CMK (cell line): ENCODE measurements at places on chromosomes 5 and 9.
A peak's percentile ranks its signal among the peaks of the same experiment; 100 is the strongest.

DNA sequence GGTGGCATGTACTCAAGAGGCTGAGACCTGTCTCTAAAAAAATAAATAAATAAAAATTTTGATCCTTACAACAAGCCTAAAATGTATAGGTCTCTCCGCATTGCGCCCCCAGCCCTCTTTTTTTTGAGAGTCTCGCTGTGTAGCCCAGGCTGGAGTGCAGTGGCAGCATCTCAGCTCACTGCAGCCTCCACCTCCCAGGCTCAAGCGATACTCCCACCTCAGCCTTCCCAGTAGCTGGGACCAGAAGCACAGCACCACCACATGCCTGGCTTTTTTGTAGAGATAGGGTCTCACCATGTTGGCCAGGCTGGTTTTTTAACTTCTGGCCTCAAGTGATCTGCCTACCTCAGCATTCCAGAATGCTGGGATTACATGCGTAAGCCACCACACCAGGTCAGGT, 2.2 kb upstream of the GARIN3 start:
- DNase-seq = no peak

GRCh38 chr9:109167716-109168115, 667 bp upstream of the FRRS1L start:
- no peak for DNase-seq

DNA sequence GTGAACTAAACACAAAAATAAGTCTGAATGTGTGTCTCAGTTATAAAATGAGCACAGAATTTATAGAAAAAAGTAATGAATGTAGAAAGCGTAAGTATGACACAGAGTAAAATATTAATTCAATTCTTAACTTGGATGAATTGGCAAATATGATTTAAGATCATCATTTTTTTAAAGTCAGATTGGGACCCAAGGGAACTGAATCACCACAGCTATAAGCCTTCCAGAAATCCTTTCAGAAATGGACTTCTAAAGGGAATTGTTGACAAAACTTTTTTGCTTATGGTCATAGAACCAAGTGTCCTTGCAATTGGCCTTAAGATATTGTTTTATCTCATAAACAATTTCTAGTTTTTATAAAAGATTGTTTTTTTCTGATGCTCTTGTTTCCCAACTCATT, 495.1 kb upstream of the DAB2 start:
- no peak for DNase-seq

- DNase-seq = peak; percentile 17
Measured at GRCh38 chr9:126611592-126612325, 2.0 kb upstream of the LMX1B start.

- no peak for DNase-seq
Measured at GRCh38 chr9:124122321-124122720, 110.8 kb downstream of the LHX2 start.

DNA sequence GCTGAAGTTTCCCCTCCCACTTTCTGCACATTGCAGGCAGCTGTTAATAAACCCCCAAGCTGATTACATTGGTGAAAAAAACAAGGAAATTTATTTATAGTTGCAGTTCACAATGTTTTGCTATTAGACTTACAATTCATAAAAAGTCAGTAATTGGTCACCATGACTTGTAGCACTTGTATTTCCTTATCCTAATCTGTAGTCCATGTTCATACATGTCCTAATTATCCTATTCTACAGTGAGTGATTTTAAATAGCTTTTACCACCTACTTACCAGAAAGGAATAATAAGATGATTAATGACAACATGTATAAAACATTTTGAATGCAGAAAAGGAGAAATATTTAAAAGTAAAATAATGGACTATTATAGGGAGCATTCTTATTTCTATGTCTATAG, 760.0 kb upstream of the RIOK2 start:
- no peak for DNase-seq

DNA sequence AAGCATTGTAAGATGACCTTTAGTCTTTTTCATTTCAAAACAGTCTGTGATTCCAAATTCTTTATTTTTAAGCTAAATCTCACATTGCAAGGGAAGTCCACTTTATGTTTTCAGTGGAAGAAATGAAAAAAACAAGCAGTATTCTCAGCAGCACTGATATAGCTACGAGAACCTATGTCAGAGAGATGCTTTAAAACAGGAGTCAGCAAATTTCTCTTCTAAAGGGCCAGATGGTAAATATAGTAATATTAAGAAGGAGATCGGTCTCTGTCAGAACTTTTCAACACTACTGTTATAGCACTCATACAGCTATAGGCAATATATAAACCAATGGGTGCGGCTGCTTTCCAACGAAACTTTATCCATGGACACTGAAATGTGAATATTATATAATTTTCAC, 18.7 kb downstream of the IL31RA start:
- no peak for DNase-seq

GRCh38 chr5:1666812-1667588, 132.6 kb downstream of the MRPL36 start:
- DNase-seq = no peak

- no peak for DNase-seq
Measured at GRCh38 chr5:55278778-55279177, 28.7 kb downstream of the DHX29 start.

GRCh38 chr5:123429221-123429954, 6.2 kb upstream of the CEP120 start:
- DNase-seq = no peak

DNA sequence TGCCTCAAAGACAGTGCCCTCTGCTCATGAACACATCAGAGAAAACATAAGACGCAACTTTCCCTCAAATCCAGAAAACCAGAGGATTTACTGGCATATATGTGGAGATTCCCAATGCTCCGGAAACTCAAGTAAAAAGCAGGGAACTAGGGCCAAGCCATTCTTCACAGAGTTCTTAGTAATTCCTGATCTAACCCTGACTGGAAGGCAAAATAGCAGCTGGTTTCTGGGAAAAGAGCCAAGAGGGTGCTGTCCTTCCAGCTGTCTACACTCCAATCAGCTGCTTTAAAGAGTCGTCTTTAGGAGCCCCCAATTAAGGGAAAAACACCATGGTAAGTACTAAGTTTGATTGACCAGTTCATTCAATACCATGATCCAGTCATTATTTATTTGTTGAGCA, 49.6 kb downstream of the GNA14 start:
- DNase-seq = no peak

DNA sequence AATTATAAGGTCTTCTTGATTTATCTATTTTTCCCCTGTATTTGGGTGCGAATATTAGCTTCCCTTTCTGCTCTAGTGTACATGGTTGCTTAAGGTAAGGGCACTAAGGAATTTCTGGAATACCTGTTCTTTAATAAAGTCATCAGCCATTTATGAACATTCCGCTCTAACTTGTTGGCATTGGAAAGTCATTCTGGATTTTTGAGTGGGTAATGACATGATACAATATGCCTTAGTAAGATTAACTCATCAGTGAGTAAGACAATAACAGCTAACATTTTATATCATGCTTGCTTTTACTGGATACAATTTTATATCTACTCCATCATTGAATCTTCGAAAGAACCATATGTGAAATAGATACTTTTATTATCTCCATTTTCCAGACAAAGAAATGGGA, 196.1 kb downstream of the ARRDC3 start:
- DNase-seq = no peak

DNA sequence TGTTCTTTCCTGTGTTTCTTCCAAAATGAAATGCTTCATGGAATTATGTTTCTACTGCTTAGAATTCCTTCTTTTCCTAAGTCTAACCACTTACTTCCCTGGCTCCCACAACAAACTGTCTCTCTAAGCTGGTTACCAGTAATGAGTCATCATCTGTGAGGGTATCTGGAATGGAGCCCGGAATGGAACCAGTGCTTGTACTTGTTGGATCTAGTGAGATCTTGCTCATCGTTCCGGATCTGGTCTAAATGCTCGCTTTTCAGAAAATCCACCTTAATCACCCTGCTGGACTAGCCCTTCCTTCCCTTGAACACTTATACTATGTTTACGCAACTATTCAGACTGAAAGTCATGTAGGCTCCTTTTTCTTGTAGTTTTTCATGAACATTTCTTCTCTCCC, 184.8 kb downstream of the PBX3 start:
- DNase-seq = no peak

GRCh38 chr5:169544264-169544950, 39.2 kb upstream of the SPDL1 start:
- no peak for DNase-seq

DNA sequence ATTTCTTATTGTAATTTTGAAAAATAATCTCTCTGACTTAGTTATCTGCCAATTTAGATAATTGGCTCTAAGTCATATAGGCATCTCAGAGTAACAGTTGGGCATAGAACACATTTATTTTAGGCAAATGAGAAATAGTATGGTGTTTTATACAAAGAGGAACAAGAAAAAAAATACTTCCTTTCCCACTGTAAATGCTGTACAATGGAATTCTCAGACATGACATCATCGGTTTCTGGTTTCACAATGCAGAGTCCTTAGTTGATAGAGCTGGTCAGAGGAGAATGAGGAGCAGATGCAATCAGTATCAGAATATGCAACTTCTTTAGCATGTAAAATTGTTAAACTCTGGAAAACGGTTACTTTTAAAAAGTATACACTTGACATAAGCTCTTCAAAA, 49.4 kb downstream of the PLK2 start:
- no peak for DNase-seq

DNA sequence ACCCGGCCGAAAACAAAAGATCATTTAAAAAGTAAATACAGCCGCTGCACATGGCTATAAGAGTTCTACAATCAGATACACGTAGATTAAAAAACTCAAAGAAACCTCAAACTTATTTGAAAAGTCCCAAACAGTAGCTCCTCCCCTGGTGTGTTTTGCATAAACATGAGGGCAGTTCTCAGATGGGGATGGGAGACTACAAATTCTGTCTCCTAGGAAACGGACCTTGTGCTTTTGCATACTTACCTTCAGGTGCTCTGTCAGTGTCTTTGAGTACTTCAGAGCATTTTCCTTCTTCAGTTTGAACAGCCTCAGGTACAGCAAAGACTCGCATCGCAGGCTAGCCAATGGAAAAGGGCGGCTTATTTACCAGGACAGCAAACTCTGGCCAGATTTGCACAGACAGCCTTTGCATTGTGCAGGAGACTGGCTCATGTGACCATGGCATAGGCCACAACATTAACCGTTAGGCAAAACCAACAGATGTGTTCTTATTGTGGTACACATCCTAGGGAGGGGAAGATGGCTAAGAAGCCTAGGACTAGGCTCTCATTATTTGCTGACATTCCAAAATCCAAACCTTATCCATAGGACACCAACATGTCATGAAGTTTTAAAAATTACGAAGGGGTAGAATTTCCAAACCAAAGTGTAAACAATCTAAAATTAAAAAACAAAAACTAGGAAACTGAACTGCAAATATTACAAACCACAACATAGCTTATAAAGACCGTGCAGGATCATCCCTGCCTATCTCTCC, 12.8 kb downstream of the LEAP2 start:
- DNase-seq = no peak

GRCh38 chr5:123936548-123936947, 424.6 kb downstream of the CSNK1G3 start:
- DNase-seq = no peak

- DNase-seq = no peak
Measured at GRCh38 chr5:169286572-169287300, 14.2 kb downstream of the SLIT3 start.

DNA sequence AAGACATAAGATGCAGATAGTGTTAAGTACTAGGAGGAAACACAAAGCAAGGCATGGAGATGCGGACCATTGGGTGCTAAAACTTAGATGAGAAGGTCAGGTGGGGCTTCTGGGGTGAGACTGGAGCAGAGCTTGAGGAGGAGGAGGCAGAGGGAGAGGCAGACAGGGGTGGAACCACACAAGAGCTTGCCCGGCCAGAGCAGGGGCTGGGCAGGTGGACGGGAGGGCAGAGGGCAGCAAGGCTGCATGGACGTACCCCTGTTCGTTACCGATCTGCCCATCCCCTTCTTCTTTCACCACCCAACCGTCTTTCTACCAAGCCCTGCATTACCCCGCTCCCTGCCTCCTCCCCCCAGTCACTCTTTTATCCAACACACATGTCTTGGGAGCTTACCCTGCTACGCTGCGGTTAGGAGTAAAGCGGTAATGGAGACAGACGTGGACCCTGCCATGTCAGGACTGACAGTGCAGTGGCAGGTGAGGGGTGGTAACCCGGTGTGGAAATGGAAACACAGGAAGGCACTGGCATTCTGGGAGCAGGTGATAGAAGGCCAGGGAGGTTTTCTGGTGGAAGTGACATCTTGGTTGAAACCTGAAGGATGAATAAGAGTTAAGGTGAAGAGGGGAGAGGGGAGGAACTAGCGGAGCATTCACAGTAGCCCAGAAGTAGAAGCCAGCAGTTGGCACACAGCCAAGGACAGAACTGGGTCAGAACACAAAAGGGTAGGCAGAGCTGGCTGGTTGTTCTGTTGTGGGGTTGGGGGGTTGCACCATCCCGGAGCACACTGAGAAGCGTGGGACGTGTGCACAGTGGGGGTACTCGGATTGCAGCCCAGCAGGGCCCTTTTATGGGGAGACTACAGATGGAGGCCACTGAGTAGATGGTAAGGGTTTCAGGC, 167.2 kb downstream of the CACNA1B start:
- no peak for DNase-seq

DNA sequence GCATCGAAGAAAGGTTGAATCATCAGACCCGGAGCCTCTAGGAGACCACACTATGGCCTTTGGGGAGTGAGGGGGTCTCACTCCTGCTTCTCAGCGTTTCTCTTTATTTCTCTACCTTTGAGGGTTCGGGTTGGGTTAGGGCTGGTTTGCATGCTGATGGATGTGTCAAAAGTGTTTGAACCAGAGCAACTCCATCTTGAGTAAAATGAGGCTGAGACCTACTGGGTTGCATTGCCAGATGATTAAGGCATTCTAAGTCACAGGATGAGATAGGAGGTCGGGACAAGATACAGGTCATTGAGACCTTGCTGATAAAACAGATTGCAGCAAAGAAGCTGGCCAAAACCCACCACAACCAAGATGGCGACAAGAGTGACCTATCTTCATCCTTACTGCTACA, 44.9 kb upstream of the TCF7 start:
- no peak for DNase-seq

DNA sequence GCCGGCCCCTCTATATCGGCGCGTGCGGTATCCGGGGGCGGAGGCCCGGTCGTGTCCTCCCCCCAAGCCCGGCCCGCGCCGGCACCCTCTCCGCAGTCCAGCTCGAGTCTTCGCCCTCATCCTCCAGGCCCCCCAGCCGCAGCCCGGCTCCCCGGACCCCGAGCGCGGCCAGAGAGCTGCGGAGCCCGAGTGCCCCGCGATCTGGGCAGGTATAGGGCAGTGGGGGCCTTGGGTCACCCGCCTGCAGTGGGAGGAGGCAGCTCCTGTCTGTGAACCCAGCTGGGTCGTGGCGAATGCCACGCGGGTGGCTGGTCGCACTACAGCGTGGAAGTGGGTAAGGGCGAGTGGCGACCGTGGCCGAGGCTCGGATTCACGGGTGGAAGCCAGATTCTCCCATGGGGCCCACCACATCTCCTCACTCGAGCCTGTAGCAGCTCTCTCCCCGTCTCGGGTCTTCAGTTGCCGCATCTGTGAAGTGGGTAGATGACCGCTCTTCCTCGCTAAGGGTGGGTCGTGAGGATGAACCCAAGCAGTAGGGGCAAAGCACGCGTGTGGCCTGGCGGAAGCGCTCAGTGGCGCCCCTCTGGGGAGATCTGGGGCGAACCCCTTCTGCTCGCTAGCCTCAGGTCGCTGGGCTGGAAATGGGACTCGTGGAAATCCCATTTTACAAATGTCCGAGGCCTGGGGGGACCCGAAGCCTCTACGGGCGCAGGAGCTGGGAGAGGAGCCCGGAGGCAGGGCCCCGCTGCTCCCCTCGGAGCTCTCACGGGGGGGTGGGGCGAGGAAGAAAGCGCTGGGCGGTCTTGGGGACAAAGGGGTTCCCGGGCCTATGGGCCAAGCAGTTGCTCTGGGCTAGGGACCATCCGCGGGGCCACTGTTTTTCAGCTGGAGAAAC, 1.9 kb downstream of the NR5A1 start:
- DNase-seq = no peak
